ENCODE measurements at places on chromosomes 2 and 18. TPM values are rescaled to one million over a fixed set of nuclear protein-coding genes. Genes with fewer than 3 reads are reported as not detected.

- no peak for DNase-seq
Measured at GRCh38 chr2:101793277-101793969, 95.9 kb downstream of the MAP4K4 start.

DNA sequence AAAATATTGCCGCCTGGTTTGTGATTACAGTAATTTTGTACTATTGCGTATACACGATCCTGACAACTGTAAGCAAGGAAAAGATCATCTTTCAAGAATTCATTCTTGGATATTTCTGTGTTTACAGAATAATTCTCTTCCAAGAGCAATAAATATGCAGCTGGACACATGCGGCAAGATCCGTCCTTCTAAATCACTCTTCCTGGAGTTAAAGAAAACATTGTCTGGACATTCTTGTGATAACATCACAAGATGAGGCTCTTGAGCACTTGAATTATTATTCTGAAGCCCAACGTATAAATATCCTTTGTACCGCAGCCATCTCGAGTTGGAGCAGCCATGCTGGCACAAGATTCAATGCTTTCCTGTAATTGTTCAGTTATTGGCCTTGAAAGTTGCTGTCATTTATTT lies 9.9 kb downstream of the FHL2 start:
- no peak for DNase-seq

DNA sequence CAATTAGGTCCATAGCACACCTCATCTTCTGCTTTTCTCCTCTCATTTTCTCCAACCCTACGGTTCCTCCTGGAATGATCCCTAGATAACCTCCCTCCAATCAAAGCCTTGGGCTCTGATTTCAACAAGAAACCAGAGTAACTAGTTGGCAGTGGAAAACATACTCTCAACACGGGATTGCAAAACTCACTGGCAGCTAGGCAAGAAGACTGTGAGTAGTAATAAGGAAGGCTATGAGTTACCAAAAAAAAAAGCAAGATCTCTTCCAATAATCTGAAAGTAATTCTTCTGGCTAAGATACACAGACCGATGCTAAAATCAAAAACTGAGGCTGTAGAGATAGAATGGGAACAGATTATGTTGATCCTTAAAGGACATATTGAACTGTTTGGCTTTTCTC lies 28.4 kb upstream of the CCDC102B start:
- DNase-seq = no peak

DNA sequence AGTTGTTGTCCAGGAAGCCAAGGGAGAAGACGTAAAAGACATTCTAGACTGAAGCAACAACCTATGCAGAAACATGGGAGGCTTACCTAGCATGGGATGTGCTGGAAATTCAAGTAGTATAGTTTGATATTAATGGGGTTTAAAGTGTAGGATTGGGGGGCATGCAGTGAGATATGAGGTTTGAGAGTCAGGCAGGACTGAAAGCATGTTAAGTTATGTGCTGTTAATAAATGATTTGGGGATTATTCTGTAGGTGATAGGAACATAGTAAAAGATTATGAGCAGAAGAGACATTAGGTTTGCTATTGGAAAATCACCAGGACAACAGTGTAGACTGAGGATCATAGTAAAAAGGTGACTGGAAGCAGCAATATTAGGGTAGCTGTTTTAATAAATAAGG lies 3.2 kb downstream of the EHBP1 start:
- no peak for DNase-seq

DNA sequence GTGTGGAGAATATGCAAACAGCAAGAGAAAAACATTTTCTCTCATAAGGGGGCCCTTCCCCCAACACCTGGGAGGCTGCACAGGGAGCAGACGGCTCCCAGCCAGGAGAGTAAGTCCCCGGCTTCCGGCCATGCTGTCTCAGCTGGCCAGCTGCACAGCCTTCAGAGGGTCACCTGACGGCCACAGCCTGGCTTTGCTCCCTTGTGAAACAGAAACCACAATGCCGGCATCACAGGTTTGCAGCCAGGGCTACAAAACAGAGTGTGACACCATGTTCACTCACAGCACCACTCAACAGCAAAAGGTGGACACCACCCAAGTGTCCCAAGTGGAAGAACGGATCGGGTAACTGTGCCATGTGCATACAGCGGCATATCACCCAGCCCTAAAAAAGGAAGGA lies 86.9 kb upstream of the GPC1 start:
- DNase-seq = no peak

DNA sequence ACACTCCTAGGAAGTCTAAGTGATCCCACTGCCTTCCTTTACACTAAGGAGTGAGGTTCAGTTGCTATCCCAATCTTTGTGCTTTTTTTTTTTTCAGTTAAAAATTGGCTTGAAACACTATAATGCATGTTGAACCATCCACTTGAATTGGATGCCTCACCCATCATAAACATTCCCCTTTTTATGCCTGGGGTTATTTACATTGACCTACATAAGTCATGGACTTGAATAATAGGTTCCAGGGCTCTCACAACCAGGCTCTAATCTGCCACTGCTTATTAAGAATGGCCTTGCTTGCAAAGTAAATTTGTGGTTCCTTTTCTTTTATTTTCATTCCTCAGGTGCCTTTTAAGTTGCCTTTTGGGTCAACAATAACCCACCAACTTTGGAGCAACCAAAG lies 236.1 kb upstream of the MEIS1 start:
- DNase-seq = no peak

GRCh38 chr2:199847181-199847864 lies 3.7 kb downstream of the FTCDNL1 start:
- DNase-seq = no peak

DNA sequence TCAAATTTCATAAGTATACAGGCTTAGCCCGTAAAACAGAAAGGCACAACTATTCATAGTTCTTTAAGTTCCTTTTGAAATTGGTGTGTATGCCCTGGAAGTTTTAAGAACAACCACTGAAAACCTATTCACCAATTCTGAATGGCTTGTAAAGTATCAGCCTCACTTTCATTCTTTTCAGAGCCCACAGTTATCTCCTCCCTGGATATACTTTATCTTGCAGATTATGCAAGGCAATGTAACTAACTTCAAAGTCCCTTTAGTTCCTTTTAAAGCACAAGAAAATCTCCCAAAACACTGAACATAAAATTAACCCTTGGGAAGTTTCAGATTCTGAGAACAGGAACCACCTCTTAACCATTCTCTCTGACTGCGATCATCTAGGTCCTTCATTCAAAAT lies 1.1 kb downstream of the STRN start:
- no peak for DNase-seq

DNA sequence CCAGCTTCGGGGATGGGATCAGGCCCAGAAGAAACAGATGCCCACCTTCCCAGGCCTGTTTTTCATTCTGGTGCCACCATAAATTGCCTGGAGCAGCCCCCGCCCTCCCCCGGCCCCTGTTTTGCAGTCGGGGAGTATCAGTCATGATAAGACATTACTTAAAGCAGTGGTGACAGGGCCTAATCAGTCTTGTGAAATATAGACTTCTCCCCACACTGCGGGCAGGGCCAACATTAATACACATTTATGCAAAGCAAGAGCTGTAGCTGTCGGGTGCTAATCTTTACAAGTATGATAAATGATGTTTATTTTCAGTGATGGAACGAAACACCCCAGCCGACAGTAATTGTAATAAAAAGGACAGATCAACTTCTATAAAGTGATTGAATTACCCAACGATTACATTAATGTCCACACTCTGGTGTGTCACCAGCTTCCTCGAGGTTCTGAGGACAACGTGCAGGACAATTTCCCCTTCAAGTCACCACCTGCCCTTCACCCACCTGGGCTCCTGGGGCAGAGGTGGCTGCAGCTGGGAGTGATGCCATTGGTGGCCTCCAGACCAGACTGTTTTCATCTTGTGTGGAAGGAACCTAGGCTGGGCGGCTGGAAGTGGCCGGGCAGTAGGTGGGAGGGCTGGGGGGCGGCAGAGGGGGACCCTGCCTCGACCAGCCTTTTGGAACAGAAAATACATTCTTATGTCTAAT lies 226.0 kb downstream of the TFCP2L1 start:
- no peak for DNase-seq

The ARHGEF4 gene
- 26.6 TPM for total RNA-seq

- DNase-seq = no peak
Measured at GRCh38 chr2:162824304-162824703, 14.3 kb downstream of the KCNH7 start.

DNA sequence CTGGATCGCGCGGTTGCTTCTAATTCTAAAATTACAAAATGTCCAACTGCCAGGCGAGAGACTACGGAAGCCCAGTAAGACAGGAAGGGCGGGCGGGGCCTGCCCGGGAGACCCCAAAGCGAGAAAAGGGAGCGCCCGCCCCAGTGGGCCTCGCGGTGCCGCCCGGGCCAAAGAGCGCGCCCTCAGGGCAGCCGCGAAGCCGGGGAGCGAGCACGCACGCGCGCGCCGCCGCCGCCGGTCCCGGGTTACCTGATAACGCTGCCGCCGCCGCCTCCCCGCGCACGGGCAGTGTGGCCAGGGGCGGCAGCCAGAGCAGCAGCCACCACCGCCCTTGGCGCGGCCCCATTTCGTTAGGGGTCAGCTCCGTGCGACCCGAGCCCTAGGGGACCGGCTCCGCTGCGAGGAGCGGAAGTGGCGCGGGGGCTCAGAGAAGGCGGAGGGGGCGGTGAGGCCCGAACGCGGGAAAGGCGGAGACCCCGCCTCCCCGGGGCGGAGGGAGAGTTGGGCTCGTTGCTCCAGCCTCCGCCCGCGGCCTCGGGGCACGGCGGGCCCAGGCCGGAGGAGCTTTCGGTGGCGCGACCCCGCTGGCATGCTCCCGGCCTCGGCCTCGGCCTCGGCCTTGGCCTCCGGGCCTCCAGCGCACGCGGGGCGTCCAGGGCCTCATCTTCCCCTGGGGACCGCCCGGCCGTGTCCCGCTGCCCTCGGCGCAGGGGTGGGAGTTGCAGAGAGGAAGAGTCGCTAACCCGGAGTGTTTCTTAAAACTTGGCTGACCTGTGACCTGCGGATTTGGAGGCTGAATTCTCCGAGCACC lies at the start of gene NEMP2:
Gene NEMP2, minus strand, starts transcription at position 413 of the 811 bp plus-strand sequence. Its CDS starts 67 bp downstream, at position 346.
- no peak for DNase-seq
